ENCODE measurements at places on chromosomes 6 and 20.
A peak's percentile ranks its signal among the peaks of the same experiment; 100 is the strongest.

GRCh38 chr20:14410869-14411555, 73.6 kb upstream of the FLRT3 start:
- H3K36me3 ChIP-seq, result no peaks in the 10 kb centered on the region
- no peak for DNase-seq
- no peak overlapping the region for H3K27ac ChIP-seq
- no peak overlapping the region for H3K4me3 ChIP-seq

- no peak for DNase-seq
- no peak overlapping the region for H3K4me3 ChIP-seq
- no peaks in the 10 kb centered on the region for H3K36me3 ChIP-seq
- H3K27me3 ChIP-seq, result peaks cover 14% of the 10 kb centered on the region
- peaks cover 11% of the 10 kb centered on the region for H3K4me1 ChIP-seq
Observed at GRCh38 chr20:46931699-46932098, 37.1 kb downstream of the EYA2 start.

GRCh38 chr6:144265390-144265789, 19.7 kb upstream of the UTRN start:
- no peak for DNase-seq
- no peaks in the 10 kb centered on the region for H3K36me3 ChIP-seq
- peaks cover 32% of the 10 kb centered on the region for H3K4me1 ChIP-seq
- H3K27ac ChIP-seq, result peak overlapping the region; percentile 41

DNA sequence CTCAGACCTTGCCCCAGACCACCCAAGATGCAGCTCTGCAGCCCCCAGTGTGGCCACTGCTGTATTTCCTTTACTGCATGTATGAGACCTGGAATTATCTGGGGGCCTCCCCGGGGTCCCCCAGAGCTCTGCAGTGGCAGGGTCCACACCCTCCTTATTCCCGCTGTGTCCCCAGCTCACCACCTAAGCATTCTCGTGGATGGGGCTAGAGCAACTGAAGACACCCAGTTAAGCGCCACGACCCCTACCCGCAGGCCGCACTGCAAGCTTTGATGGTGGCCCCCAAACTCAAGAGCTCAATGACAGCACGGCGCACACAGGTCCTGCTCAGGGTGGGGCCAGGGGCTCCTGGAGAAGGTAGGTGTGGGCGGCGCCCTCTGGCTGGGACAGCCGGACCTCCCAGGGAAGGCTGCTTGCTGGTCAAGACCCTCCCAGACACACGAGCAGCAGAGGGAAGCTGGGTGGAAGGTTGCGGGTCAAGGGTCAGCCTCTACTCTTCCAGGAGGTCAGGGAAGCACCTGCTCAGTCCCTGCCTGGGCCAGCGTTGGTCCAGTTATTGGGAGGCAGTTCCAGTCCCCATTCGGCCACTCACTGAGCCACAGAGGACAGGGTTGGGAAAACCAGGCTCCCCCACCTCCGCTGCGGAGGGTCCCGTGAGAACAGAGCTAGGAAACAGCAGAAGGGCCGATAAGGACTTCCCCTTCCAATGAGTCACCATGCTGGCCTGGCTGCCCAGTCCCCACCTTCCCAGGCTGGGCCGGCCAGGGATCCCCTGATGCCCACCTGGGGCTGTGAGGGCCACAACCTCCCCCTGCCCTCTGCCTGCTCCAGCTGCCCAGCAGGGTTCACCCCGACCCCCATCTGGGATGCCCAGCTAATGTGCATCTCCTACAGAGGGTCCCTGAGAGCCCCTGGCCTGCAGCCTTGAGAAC, 2.9 kb downstream of the LAMA5 start:
- DNase-seq, result no peak
- H3K4me3 ChIP-seq, result no peak overlapping the region
- no peaks in the 10 kb centered on the region for H3K36me3 ChIP-seq
- H3K27me3 ChIP-seq, result no peaks in the 10 kb centered on the region
- peak overlapping the region; percentile 98 for H3K27ac ChIP-seq

DNA sequence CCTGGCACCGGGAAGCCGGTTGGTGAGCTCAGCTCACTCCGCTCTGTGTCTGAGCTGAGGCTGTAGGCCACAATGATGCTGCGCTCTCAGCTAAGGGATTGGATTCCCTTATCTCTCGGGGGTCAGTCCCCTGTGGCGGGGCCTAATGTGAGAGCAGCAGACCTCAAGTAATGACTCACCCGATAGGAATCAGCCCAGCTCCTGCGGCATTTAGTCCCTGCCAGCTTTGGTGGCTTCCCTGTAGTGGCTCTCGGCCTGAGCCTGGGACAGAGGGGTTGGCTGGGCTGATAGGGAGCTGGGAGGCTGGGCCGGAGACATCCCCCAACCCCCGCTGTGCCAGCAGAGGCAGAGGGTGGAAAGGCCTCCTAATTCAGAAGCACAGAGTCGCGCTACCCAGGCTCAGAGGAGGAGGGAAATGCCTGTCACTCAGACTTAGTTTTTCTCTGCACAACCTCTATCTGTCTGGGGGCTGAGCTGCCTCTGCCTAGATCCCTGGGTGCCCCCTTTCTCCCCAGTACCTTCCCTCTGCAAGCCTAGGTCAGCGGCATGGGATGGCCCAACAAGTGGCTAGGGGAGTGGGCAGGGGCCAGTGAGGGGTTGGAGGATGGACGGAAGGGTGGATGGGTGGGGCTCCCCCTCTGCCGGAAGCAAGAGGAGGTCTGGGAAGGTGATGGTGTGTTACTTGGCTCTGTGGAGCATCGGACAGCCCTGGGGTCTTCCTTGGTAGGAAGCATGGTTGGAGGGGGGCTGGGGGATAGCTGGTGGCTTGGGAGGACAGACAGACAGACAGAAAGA, 92.2 kb downstream of the CDH22 start:
- H3K36me3 ChIP-seq, result no peaks in the 10 kb centered on the region
- no peaks in the 10 kb centered on the region for H3K27me3 ChIP-seq
- DNase-seq, result peak; percentile 67
- no peak overlapping the region for H3K4me3 ChIP-seq
- peak overlapping the region; percentile 51 for H3K27ac ChIP-seq
- H3K4me1 ChIP-seq, result peaks cover 44% of the 10 kb centered on the region

GRCh38 chr20:8709627-8710026, 359.3 kb upstream of the PLCB4 start:
- H3K36me3 ChIP-seq, result no peaks in the 10 kb centered on the region
- no peaks in the 10 kb centered on the region for H3K4me1 ChIP-seq
- DNase-seq, result no peak
- no peak overlapping the region for H3K4me3 ChIP-seq

DNA sequence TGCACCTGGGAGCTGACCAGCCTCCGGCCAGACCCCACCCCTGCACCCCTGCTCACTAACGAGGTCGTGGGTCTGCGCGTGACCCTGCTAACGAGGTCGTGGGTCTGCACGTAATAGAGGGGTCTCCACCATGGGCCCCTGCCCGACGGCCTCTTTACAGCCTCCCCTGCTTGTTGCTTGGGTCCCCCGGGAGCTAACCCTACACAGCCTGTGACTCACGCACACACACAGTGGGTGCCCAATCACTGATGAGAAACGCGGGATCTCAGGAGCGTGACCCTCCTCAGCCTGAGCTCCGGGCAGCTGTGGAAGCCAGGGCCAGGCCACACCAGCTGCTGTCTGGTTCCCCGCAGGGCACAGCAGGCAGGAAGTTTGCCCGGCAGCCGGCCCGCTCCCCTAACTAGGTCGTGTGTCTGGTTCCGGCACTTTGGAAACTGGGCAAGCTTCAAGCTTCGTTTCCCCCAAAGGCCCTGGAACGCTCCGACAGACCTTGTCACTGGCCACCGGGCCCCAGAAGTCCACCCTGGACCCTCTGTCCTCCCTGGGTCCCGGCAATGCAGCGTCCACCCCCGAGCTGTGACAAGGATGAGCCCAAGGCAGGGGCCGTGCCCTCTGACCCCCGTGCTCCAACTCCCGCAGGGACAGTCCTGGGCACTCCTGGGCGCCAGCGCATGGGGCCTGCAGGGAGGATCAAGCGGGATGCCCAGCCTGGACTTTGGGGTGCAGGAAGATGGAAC, 767 bp downstream of the PTK6 start:
- DNase-seq, result no peak
- H3K27ac ChIP-seq, result peak overlapping the region; percentile 97
- H3K4me1 ChIP-seq, result peaks cover 76% of the 10 kb centered on the region
- no peaks in the 10 kb centered on the region for H3K36me3 ChIP-seq
- H3K27me3 ChIP-seq, result no peaks in the 10 kb centered on the region
- H3K4me3 ChIP-seq, result peak overlapping the region; percentile 67

- H3K36me3 ChIP-seq, result peaks cover 13% of the 10 kb centered on the region
- no peak overlapping the region for H3K27ac ChIP-seq
Observed at GRCh38 chr6:35427851-35428321, 24.3 kb upstream of the FANCE start.

GRCh38 chr6:95587989-95588388, 10.7 kb downstream of the MANEA start:
- no peak overlapping the region for H3K4me3 ChIP-seq
- no peak for DNase-seq
- no peak overlapping the region for H3K27ac ChIP-seq
- no peaks in the 10 kb centered on the region for H3K36me3 ChIP-seq

GRCh38 chr20:2468581-2469407, 1.8 kb downstream of the SNRPB start:
- peaks cover 7% of the 10 kb centered on the region for H3K4me1 ChIP-seq
- no peak for DNase-seq
- H3K27ac ChIP-seq, result no peak overlapping the region
- H3K27me3 ChIP-seq, result no peaks in the 10 kb centered on the region
- H3K36me3 ChIP-seq, result peaks cover 47% of the 10 kb centered on the region

- no peaks in the 10 kb centered on the region for H3K36me3 ChIP-seq
- no peak for DNase-seq
- peaks cover 3% of the 10 kb centered on the region for H3K4me1 ChIP-seq
- no peak overlapping the region for H3K27ac ChIP-seq
- no peak overlapping the region for H3K4me3 ChIP-seq
- H3K27me3 ChIP-seq, result no peaks in the 10 kb centered on the region
Observed at GRCh38 chr6:145744619-145745018, 9.3 kb upstream of the EPM2A start.

DNA sequence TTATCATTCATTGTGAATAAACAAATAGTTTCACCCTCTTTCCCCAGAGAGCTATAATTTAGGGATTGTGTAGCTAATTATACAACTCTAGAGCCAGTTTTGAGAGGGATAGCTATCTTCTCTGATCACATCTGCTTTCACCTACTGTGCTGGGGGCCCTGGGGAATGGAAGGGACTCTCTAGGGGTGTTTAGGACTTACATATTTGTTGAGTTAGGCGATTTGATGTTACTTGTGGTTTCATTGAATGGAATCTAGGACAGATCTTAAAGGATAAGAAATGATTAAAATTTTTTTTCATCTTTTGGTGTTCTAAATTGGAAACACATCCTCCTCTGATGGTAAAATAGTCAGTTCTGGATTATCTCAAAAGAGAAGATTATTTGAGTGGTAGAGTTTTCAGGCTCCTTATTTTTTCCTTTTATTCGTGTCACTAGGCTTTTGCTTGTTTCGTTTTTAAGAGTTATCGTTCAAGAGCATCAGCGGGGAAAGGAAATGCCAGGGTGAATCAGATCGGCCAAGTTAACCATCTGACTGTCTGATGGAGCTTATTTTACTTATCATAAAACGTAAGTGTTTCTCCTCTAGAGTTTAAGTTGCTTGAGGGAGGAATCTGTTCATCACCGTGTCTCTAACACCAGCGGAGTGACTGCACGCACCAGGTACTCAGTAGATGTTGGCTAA, 236.7 kb downstream of the FARS2 start:
- DNase-seq, result no peak
- no peak overlapping the region for H3K4me3 ChIP-seq
- no peaks in the 10 kb centered on the region for H3K27me3 ChIP-seq
- no peaks in the 10 kb centered on the region for H3K4me1 ChIP-seq

- H3K27ac ChIP-seq, result no peak overlapping the region
- H3K4me3 ChIP-seq, result no peak overlapping the region
- peaks cover 44% of the 10 kb centered on the region for H3K36me3 ChIP-seq
- no peak for DNase-seq
- H3K27me3 ChIP-seq, result no peaks in the 10 kb centered on the region
Observed at GRCh38 chr6:41092421-41093140, 19.8 kb downstream of the NFYA start.

DNA sequence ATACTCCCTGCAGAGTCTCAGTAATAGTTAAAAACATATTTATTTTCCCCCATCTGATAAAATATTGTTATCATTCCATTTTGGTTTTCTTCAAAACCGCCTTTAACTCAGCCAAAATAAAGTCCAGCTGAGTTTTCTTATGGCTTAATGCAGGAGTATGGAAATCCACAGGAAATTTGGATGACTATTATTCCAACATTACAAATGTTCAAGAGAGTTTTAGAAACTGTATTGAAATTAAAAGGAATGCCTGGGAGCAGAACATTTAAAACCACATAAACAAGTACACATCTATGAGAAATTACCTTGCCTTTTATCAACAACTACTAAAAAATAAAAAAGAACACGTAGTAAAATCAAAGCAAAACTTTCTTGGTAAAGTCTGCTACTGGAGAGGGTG, 45.7 kb downstream of the NCOA7 start:
- H3K27ac ChIP-seq, result no peak overlapping the region
- no peak overlapping the region for H3K4me3 ChIP-seq
- no peaks in the 10 kb centered on the region for H3K27me3 ChIP-seq
- no peaks in the 10 kb centered on the region for H3K4me1 ChIP-seq
- DNase-seq, result no peak

GRCh38 chr6:119608994-119609393, 259.4 kb upstream of the MAN1A1 start:
- no peaks in the 10 kb centered on the region for H3K4me1 ChIP-seq
- no peak overlapping the region for H3K27ac ChIP-seq
- no peaks in the 10 kb centered on the region for H3K27me3 ChIP-seq
- no peaks in the 10 kb centered on the region for H3K36me3 ChIP-seq
- DNase-seq, result no peak

DNA sequence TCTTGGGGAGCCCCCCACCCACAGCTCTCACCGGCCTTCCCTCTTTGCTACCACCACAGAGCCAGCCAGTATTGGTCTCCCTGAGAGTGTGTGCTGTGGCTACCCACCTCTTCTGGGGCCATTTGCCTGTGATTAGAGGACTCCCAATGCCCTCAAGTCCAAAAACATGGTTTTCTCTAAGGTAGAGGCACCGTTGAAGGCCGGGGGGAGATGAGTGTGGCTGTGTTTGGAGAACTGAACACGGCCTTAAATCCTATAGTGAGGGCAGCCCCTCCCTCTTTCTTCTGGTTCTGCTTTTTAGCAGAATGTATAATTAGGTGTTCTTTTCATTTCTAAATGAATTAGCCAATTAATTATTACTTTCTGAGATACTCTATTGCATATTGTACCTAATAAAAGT, 2.5 kb downstream of the CCR6 start:
- H3K4me1 ChIP-seq, result no peaks in the 10 kb centered on the region
- H3K27ac ChIP-seq, result no peak overlapping the region
- no peak overlapping the region for H3K4me3 ChIP-seq
- peaks cover 12% of the 10 kb centered on the region for H3K27me3 ChIP-seq
- DNase-seq, result no peak

Measured in HCT116 (cell line).